ENCODE measurements at places on chromosomes 12 and 14. TPM values are rescaled to one million over a fixed set of nuclear protein-coding genes. Genes with fewer than 3 reads are reported as not detected.

The MAP1LC3B2 gene
- polyA plus RNA-seq: 2.1 TPM

The CDKN1B gene
- polyA plus RNA-seq: 27.5 TPM

The NGB gene
- polyA plus RNA-seq: 0.59 TPM

The WSCD2 gene
- polyA plus RNA-seq: 6.9 TPM

The RHEBL1 gene
- 6.9 TPM for polyA plus RNA-seq

The C12orf54 gene
- not detected for polyA plus RNA-seq

The SCARB1 gene
- 0.88 TPM for polyA plus RNA-seq

The SERPINA6 gene
- not detected for polyA plus RNA-seq

The KLRK1 gene
- not detected for polyA plus RNA-seq

The EPYC gene
- not detected for polyA plus RNA-seq

The METTL17 gene
- polyA plus RNA-seq: 34.6 TPM

The ITPK1 gene
- polyA plus RNA-seq: 8.5 TPM

The SLC39A5 gene
- polyA plus RNA-seq: not detected

The FBLN5 gene
- polyA plus RNA-seq: 4.5 TPM

The SLC10A1 gene
- polyA plus RNA-seq: 0.23 TPM

The CNIH1 gene
- 490 TPM for polyA plus RNA-seq

The P2RX2 gene
- polyA plus RNA-seq: not detected

The RTN1 gene
- 1,256 TPM for polyA plus RNA-seq

The RPL10L gene
- polyA plus RNA-seq: not detected

The MIP gene
- 0.51 TPM for polyA plus RNA-seq

The AQP5 gene
- polyA plus RNA-seq: not detected

The FOXN4 gene
- polyA plus RNA-seq: 0.40 TPM

The SLC6A15 gene
- 75.1 TPM for polyA plus RNA-seq

The LPCAT3 gene
- polyA plus RNA-seq: 4.4 TPM

The TTC6 gene
- polyA plus RNA-seq: not detected

The IAPP gene
- polyA plus RNA-seq: not detected

The FAIM2 gene
- polyA plus RNA-seq: 1,023 TPM

The E2F7 gene
- polyA plus RNA-seq: not detected

The ERP29 gene
- polyA plus RNA-seq: 132 TPM

The TOMM20L gene
- not detected for polyA plus RNA-seq

The KRT83 gene
- polyA plus RNA-seq: not detected

The OR4K15 gene
- polyA plus RNA-seq: not detected

The NR2C1 gene
- polyA plus RNA-seq: 53.5 TPM

The PRH2 gene
- polyA plus RNA-seq: not detected

The JDP2 gene
- 1.3 TPM for polyA plus RNA-seq

The TAS2R30 gene
- polyA plus RNA-seq: 0.32 TPM

The PRORP gene
- 19.1 TPM for polyA plus RNA-seq

The ARF6 gene
- polyA plus RNA-seq: 41.1 TPM

All from Purkinje cell (primary cell).